Endothelial cell (in vitro differentiated cells): ENCODE measurements at places on chromosomes 2 and 18. TPM values are rescaled to one million over a fixed set of nuclear protein-coding genes. Genes with fewer than 3 reads are reported as not detected.

DNA sequence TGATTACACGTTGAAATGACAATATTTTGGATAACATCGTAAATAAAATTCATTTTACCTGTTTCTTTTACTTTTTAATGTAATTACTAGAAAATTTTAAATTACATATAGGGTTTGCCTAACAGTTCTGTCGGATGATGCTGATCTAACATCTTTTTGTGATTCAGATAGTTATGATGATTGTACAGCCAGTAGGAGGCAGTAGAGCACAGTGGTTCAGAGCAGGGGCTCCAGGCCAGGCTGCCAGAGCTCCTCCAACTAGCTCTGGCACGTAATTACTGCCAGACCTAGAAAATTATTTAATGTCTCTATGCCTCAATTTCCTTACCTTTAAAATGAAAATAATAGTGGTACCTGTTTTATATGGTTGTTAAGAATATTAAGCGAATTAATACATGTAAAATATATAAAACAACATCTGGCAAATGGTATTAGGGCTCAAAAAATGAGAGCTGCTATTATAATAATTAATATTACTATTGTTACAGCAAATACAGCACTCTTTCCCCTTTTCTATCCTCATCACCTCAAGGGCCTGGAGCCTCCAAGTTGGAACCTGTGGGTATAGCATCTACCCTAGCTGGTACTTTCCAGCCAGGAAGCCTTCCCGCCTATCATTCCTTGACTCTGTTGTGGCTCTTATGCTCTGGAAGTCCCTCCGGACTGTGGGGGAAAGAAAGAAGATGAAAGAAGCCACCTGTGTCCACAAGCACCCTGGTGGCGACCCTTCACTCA is 47.7 kb upstream of the PLA2R1 start:
- H3K4me1 ChIP-seq: no peaks in the 10 kb centered on the region
- no peaks in the 10 kb centered on the region for H3K27me3 ChIP-seq
- no peaks in the 10 kb centered on the region for H3K36me3 ChIP-seq
- H3K27ac ChIP-seq: no peak overlapping the region

Gene NCL
- total RNA-seq: 346 TPM

Gene SNORC
- 5.6 TPM for total RNA-seq

DNA sequence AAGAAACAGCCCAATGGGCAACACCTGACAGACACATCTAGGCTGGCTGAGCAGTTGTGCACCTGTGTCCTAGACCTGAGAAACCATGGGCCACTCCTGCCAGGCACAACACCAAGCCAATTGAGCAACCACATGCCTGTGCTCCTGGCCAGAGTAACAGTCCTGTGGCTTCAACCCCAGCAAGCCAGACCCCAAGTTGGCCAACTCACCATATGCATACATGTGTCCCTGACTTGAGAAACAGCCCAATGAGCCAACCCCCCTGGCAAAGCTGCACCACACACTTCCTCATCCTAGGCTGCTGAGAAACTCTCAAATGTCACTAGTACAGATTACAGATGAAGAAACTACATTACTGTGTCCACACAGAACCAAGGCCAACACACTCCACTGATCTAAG is 36.6 kb downstream of the USP34 start:
- peaks cover 24% of the 10 kb centered on the region for H3K4me1 ChIP-seq
- no peak overlapping the region for H3K4me3 ChIP-seq
- H3K27me3 ChIP-seq: peaks cover 3% of the 10 kb centered on the region
- peaks cover 13% of the 10 kb centered on the region for H3K36me3 ChIP-seq
- H3K27ac ChIP-seq: no peak overlapping the region

DNA sequence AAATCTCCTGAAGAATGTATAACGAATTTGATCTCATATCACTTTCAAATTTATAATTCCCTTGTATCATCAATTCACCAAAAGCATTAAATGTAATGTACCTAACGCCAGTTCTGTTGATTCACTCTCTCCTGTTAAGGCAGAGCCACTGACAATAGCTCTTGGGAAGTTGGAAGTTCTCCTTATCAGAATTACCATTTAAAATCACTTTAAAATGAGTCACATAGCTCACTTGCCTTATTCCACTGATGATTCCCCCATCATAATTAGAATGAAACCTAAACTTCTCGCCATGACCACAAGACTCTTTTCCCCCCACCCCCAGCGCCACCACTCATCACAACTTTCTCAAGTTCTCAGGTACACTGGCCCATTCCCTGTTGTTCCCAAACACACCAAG is 117.1 kb downstream of the PID1 start:
- H3K36me3 ChIP-seq: no peaks in the 10 kb centered on the region
- peaks cover 2% of the 10 kb centered on the region for H3K27me3 ChIP-seq
- no peak for DNase-seq
- no peak overlapping the region for H3K4me3 ChIP-seq
- peaks cover 3% of the 10 kb centered on the region for H3K4me1 ChIP-seq
- H3K27ac ChIP-seq: no peak overlapping the region

- H3K36me3 ChIP-seq: peaks cover 12% of the 10 kb centered on the region
- H3K27me3 ChIP-seq: peaks cover 21% of the 10 kb centered on the region
- no peak overlapping the region for H3K4me3 ChIP-seq
Measured at GRCh38 chr18:48847807-48848486, 102.8 kb downstream of the SMAD7 start.

Gene MROH2A
- 0.31 TPM for total RNA-seq

GRCh38 chr2:121078899-121079298 is 206.1 kb downstream of the TFCP2L1 start:
- H3K4me3 ChIP-seq: no peak overlapping the region
- H3K4me1 ChIP-seq: no peaks in the 10 kb centered on the region
- no peak overlapping the region for H3K27ac ChIP-seq
- peaks cover 18% of the 10 kb centered on the region for H3K27me3 ChIP-seq

- no peak overlapping the region for H3K4me3 ChIP-seq
- no peaks in the 10 kb centered on the region for H3K27me3 ChIP-seq
- H3K36me3 ChIP-seq: no peaks in the 10 kb centered on the region
Measured at GRCh38 chr2:173523497-173523896, 168.8 kb downstream of the CDCA7 start.

Gene EPHA4
- 62.0 TPM for total RNA-seq

GRCh38 chr2:88735853-88736252 is 44.4 kb downstream of the RPIA start:
- peaks cover 41% of the 10 kb centered on the region for H3K36me3 ChIP-seq
- H3K4me1 ChIP-seq: peaks cover 31% of the 10 kb centered on the region
- H3K27me3 ChIP-seq: peaks cover 6% of the 10 kb centered on the region
- H3K4me3 ChIP-seq: no peak overlapping the region
- no peak overlapping the region for H3K27ac ChIP-seq
- no peak for DNase-seq

GRCh38 chr2:236988690-236989624 is 96.7 kb upstream of the COPS8 start:
- no peaks in the 10 kb centered on the region for H3K36me3 ChIP-seq
- no peak overlapping the region for H3K27ac ChIP-seq
- peaks cover 4% of the 10 kb centered on the region for H3K27me3 ChIP-seq

Gene UGT1A3
- total RNA-seq: not detected
